ENCODE measurements at places on chromosomes 2 and 18.

- no peak overlapping the region for H3K27ac ChIP-seq
- peaks cover 22% of the 10 kb centered on the region for H3K36me3 ChIP-seq
- H3K4me1 ChIP-seq: peaks cover 5% of the 10 kb centered on the region
- no peak overlapping the region for H3K4me3 ChIP-seq
Observed at GRCh38 chr18:13520306-13520705, 206.1 kb downstream of the FAM210A start.

- no peak overlapping the region for H3K4me3 ChIP-seq
- no peak overlapping the region for H3K27ac ChIP-seq
- H3K36me3 ChIP-seq: no peaks in the 10 kb centered on the region
Observed at GRCh38 chr2:156476850-156477206, 40.6 kb downstream of the GPD2 start.

- no peak overlapping the region for H3K4me3 ChIP-seq
- no peak overlapping the region for H3K27ac ChIP-seq
- no peaks in the 10 kb centered on the region for H3K4me1 ChIP-seq
- no peaks in the 10 kb centered on the region for H3K36me3 ChIP-seq
- no peaks in the 10 kb centered on the region for H3K27me3 ChIP-seq
Observed at GRCh38 chr2:160794926-160795325, 301.3 kb upstream of the RBMS1 start.

- H3K27me3 ChIP-seq: no peaks in the 10 kb centered on the region
- no peaks in the 10 kb centered on the region for H3K36me3 ChIP-seq
Observed at GRCh38 chr2:215671244-215671643, 235.4 kb upstream of the FN1 start.

DNA sequence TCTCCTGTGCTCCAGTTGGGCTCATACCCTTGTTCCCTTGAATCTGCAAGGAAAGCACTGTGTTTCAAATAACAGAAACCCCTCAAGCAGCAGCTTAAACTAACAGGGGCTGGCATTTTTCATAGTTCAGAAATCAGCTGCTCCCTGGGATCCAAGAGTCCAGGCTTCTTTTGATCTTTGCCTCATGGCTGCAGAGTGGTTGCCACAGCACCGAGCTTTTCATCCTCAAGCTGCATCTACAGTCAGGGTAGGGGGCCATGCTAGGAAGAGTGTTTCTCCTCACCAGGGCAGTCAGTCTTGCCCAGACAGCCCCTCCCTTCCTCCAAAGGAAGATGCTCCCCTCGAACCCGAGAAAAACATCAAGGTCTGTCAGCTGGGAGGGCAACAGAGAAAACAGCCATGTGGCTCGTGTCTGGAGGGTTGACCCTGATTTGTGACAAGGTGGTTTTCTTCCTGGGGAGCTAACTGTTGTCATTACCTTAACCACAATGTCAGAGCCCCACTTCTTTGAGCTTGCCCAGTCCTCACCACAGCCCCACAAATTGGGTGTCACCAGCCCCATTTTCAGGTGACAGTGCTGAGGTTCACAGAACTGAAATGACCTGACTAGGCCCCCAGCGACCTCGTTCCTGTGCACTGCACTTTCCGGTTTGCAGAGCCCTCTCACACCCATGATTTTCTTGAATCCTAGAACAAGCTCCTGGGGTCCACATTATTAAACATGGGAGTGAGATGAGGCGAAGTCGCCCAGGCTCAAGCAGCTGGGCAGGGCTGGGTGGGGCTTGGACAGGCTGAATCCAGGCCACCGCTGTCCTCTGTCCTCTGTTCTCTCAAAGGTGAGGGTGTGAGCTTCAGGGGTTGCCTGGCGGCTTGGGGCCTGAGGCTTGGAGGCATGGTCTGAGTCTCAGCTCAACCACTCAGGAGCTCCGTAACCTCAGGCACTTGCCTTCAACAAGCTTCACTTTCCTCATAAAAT lies 21.9 kb downstream of the ATOH8 start:
- peaks cover 3% of the 10 kb centered on the region for H3K4me1 ChIP-seq
- no peak overlapping the region for H3K27ac ChIP-seq
- no peak overlapping the region for H3K4me3 ChIP-seq
- no peaks in the 10 kb centered on the region for H3K36me3 ChIP-seq
- H3K27me3 ChIP-seq: peaks cover 17% of the 10 kb centered on the region
- no peak for DNase-seq

GRCh38 chr2:235634435-235635158 lies 140.8 kb downstream of the AGAP1 start:
- H3K4me1 ChIP-seq: no peaks in the 10 kb centered on the region
- no peak overlapping the region for H3K27ac ChIP-seq

- H3K4me3 ChIP-seq: no peak overlapping the region
- DNase-seq: no peak
- H3K36me3 ChIP-seq: no peaks in the 10 kb centered on the region
Observed at GRCh38 chr2:199282309-199282708, 175.4 kb downstream of the SATB2 start.

- no peak overlapping the region for H3K27ac ChIP-seq
- no peak for DNase-seq
- no peaks in the 10 kb centered on the region for H3K27me3 ChIP-seq
Observed at GRCh38 chr18:60466677-60467076, 94.1 kb upstream of the MC4R start.

GRCh38 chr2:174699993-174700766 lies 64.1 kb downstream of the CHRNA1 start:
- H3K36me3 ChIP-seq: no peaks in the 10 kb centered on the region
- H3K27me3 ChIP-seq: no peaks in the 10 kb centered on the region
- no peak for DNase-seq
- no peak overlapping the region for H3K27ac ChIP-seq
- no peaks in the 10 kb centered on the region for H3K4me1 ChIP-seq

DNA sequence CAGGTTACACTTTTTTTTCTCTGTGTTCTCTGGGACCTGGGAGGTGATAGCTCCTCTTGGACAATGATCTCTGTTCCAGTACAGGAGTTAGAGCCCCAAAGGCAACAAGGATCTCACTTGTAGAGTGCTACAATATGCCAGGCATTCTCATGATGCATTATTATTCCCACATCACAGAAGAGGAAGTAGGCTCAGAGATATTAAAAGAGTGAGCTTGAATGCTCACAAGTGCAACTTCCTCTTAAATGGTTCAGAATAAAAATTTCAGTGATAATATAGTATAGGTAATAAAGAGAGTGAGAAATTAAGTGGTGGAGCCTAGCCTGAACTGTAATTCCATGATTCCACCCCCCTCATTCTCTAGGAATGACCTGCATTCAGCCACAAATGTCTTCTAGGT lies 21.4 kb downstream of the POLE4 start:
- H3K4me1 ChIP-seq: no peaks in the 10 kb centered on the region
- H3K27ac ChIP-seq: no peak overlapping the region
- peaks cover 1% of the 10 kb centered on the region for H3K36me3 ChIP-seq
- DNase-seq: no peak
- no peak overlapping the region for H3K4me3 ChIP-seq
- H3K27me3 ChIP-seq: no peaks in the 10 kb centered on the region

- no peaks in the 10 kb centered on the region for H3K4me1 ChIP-seq
- H3K27me3 ChIP-seq: no peaks in the 10 kb centered on the region
- H3K36me3 ChIP-seq: no peaks in the 10 kb centered on the region
- H3K4me3 ChIP-seq: no peak overlapping the region
- no peak for DNase-seq
- no peak overlapping the region for H3K27ac ChIP-seq
Observed at GRCh38 chr2:25009954-25010353, 31.9 kb upstream of the EFR3B start.

GRCh38 chr18:4040391-4041092 lies 414.6 kb downstream of the DLGAP1 start:
- no peak for DNase-seq
- no peak overlapping the region for H3K27ac ChIP-seq
- H3K4me1 ChIP-seq: no peaks in the 10 kb centered on the region
- no peaks in the 10 kb centered on the region for H3K27me3 ChIP-seq

DNA sequence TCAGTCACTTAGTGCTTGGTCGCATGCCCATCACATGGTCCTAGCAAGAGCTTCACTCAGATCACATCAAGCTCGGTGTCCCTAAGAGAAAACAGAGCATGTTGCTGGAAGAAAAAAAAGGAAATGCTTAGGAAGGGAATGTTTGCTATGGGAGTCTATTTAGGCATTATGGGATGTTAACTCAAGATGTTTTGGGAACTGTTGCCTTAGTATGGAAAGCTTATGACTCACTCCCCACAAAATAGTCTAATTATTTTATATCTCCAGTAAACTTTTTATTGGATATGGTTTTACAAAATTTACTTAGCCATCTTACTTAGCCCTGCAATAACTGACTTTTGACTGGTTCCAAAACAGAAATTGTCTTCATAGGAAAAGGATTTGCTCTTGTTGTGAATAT lies 439.5 kb upstream of the ZEB2 start:
- no peaks in the 10 kb centered on the region for H3K4me1 ChIP-seq
- H3K4me3 ChIP-seq: no peak overlapping the region
- H3K27me3 ChIP-seq: no peaks in the 10 kb centered on the region
- no peaks in the 10 kb centered on the region for H3K36me3 ChIP-seq
- no peak overlapping the region for H3K27ac ChIP-seq

DNA sequence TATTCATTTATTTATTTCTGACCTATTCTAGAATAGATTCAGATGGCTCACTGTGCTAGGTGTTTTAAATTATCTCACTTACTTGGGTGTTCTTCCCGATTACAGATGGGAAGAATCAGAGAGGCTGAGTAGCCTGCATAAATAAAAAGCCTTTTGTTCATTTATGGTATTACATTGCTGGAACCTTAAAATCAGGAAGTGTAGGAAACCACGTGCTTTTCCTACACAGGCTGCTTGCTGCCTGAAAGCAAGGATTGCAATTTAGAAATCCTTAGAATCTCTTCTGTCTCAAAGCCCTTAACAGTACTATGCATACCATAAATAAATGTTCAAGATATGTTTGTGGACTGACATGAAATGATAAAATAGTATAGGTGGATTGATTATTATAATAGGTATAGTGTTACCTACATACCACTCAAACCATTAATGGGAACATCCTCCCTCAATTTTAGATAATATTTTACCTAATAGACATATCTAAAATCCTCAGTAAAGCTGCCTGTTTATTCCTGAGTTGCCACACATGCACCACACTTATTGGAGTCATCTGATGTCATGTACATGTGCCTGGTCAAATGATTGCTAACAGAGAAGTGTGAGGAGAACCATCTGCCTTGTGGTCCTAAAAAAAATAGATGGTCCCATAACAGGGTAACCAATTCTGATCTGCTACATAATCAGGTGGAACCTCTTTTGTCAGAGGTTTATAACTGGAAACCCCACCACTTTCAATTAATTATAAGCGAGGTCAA lies 73.5 kb upstream of the C2orf15 start:
- H3K27ac ChIP-seq: no peak overlapping the region
- peaks cover 3% of the 10 kb centered on the region for H3K4me1 ChIP-seq
- DNase-seq: no peak
- H3K27me3 ChIP-seq: no peaks in the 10 kb centered on the region
- no peaks in the 10 kb centered on the region for H3K36me3 ChIP-seq
- no peak overlapping the region for H3K4me3 ChIP-seq

GRCh38 chr2:46157072-46157965 lies 139.9 kb upstream of the EPAS1 start:
- DNase-seq: no peak
- no peaks in the 10 kb centered on the region for H3K36me3 ChIP-seq
- no peaks in the 10 kb centered on the region for H3K4me1 ChIP-seq
- no peak overlapping the region for H3K27ac ChIP-seq

DNA sequence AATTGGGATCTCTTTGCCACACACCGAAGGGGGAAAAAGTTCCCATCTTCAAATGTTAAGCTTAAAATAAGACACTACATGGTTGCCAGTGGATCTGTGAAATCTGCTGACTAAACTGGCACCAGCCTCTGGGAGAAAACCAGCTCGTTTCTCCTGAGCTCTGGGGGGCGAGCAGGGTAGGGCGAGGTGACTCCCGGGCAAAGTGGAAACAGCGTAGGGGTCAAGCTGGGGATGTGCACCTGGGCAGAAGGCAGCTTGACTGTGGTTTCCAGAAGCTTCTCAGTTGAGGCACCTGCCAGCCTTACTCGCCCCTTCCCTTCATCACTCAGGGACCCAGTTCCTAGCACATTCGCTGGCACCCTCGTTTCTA lies 62.8 kb downstream of the SFXN5 start:
- no peak overlapping the region for H3K27ac ChIP-seq
- H3K36me3 ChIP-seq: no peaks in the 10 kb centered on the region
- DNase-seq: no peak
- H3K4me3 ChIP-seq: no peak overlapping the region
- H3K27me3 ChIP-seq: no peaks in the 10 kb centered on the region

GRCh38 chr18:36349552-36349951 lies 52.0 kb downstream of the FHOD3 start:
- H3K4me1 ChIP-seq: no peaks in the 10 kb centered on the region
- no peak for DNase-seq
- H3K36me3 ChIP-seq: no peaks in the 10 kb centered on the region

DNA sequence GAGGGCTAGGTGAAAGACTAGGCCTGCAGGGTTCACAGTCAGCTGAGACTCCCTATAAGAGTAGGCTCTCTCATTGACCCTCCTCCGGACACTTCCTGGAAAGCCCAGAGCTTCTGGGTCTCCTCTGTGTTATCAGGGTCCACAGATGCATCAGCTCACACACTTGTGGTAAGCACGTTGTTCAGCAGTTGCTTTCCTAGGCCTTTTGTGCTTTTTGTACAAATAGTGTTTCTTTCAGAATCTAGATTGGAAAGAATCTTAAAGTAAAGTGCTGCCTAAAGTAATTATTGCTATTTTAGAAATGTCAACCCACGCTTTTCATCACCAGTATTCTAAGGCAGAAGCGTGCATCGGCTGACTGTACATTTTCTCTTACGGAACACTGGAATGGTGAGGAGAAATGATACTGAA lies 15.5 kb downstream of the SLC9A2 start:
- H3K27me3 ChIP-seq: no peaks in the 10 kb centered on the region
- no peak for DNase-seq
- H3K4me3 ChIP-seq: no peak overlapping the region
- H3K36me3 ChIP-seq: no peaks in the 10 kb centered on the region
- H3K4me1 ChIP-seq: no peaks in the 10 kb centered on the region
- no peak overlapping the region for H3K27ac ChIP-seq

DNA sequence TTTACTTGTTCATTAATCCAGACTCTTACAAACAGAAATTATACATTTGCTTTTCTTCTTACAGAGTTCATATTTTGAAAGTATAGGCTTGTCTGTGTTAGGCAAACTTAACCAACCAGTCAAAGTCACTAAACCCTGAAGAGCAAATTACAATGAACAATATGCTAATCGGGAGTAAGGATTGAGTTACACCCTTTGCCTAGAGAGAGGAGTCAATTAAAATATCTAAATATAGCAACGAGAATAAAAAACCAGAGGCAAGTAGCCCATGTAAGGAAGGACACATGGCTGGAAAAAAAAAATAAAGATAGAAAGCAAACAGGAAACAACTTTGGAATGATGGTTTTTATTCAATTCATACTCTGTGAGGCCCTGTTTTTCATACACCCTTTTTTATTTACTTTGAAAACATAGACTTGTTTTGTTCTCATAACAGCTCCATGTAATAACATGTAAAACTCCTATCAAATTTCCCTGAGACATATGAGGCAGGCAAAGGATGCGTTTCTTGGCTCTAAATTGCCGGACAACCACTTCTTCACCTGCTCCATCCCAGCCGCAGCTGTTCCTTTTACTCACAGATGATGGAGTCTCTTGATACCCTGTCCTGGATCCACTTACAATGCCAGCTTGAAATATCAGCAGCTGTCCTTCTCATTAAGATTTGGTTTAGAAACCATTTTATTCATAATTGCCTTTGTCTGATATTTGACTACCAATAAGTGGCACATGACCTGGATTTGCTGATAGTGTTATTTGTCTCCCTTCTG lies 767.7 kb upstream of the GCFC2 start:
- no peaks in the 10 kb centered on the region for H3K4me1 ChIP-seq
- H3K36me3 ChIP-seq: no peaks in the 10 kb centered on the region
- DNase-seq: no peak

- no peak overlapping the region for H3K4me3 ChIP-seq
- no peaks in the 10 kb centered on the region for H3K4me1 ChIP-seq
- H3K27me3 ChIP-seq: no peaks in the 10 kb centered on the region
- no peaks in the 10 kb centered on the region for H3K36me3 ChIP-seq
- DNase-seq: no peak
- no peak overlapping the region for H3K27ac ChIP-seq
Observed at GRCh38 chr2:22801970-22802369, 583.0 kb upstream of the KLHL29 start.

All from CD4-positive, alpha-beta T cell (primary cell).